Neural crest cell (in vitro differentiated cells): ENCODE measurements at places on chromosomes 5 and 9. TPM values are rescaled to one million over a fixed set of nuclear protein-coding genes. Genes with fewer than 3 reads are reported as not detected.

The PCDHGA3 gene
- total RNA-seq = 0.16 and 0.33 TPM in 2 replicates

The ZBTB5 gene
- total RNA-seq = 21.6 and 22.9 TPM in 2 replicates

DNA sequence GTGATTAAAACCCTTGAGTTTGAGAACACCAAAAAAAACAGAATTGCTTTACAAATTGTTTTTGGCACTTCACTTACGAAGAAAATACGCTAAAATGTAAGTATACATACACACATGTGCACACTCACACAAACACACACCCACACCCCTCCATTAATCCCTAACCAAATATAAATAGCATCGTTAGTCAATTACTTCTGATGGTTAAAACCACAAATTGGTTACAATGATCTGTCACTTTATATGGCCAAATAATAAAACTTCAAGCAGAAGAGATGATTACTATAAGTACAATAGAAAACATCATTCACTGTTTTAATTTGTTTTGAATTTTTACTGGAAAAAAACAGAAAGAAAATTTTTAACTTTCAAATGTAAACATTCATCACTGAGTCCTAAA lies 103.5 kb downstream of the NFIB start:
- no peak for DNase-seq

DNA sequence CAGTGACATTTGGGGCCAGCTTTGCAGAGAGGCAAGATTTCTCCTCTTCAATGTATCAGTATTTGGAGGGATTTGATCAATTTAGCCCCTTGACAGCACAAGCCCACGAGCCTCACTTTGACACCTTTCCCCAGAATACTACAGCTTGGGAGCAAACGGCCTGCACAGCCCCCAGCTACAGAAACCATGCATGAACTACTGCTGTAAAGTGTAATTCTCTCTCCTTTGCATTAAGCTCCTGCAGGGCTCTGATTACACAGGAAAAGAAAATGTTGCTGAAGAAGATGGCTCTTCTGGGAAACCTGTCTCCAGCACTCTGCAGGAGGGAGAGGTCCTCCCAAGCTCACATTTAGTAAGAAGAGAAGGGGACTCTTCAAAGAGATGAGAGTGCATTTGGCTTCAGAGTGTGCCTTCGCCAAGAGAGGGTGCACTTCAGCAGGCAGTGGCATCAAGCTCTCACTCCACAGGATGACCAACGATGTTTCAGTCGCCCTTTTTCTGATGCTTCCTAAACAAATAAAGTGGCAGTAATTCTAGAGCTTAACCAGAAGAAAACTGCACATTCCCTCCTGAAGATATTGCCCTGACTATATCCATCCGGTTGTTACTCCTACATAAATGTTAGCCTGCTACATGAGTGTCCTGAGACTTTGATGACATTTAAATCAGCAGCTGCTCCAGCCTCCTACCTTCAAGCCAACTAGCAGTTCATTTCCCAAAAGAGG lies 272.2 kb downstream of the AUH start:
- DNase-seq = no peak

DNA sequence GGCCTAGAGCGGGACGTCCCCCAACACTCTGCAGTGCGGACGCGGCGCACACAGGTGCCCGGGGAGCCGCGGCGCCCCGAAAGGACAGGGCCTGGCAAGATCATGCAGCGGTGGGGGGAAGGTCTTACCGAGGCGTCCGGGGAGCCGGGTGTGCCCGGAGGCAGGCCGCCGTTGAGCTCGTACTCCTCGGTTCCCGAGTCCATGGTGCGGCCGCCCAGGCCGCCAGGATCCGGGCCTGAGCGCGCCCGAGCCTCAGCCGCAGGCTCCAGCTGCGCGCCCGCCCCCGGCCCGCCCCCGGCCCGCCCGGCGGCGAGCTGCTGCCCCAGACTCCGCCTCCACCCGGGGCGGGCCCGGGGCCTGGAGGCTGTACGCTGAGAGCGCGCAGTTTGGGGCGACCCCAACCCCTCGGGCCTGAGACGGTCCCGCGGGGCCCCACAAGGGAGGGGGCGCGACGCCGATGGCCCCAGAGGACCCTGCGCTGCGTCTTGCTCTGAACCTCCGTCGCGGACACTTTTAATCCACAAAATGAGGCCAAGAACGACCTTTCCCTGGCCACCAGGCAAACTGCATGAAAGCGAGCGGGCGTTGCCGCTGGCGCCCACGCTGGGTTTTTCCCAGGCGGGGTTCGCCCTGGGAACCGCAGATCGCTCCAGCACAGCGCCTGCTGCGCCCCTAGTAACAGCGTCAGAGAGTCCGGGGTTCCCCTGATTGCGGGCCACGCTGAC lies at the start of gene NINJ1:
Gene NINJ1, minus strand, starts transcription at position 237 of the 725 bp plus-strand sequence. Its CDS starts 34 bp downstream, at position 203.
- DNase-seq = peak; percentile 43

DNA sequence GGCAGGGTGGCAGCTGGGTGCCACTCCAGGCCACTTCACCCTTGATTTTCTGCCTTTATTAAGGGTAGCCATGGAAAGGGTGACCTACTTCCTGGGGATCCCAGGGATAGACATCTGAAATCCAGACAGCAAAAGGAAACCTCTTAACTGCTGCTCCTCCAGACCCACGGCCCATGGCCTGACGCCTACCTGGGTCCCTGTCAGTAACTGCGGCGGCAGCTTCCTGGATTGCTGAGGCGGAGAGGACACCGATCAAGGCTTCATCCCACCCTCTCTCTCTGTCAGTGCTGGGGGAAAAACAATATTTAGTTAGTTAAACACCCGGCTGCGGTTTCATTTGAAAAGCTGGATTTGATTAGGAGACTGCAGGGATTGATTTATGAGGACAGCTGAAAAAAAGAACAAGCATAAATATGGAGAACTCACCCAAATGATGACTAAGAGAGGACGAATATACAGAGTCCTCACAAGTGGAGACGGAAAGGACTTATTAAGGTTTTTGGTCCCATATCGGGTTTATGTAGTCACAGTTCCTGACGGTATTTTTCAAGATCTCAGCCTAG lies 158.7 kb upstream of the KLF4 start:
- DNase-seq = no peak

DNA sequence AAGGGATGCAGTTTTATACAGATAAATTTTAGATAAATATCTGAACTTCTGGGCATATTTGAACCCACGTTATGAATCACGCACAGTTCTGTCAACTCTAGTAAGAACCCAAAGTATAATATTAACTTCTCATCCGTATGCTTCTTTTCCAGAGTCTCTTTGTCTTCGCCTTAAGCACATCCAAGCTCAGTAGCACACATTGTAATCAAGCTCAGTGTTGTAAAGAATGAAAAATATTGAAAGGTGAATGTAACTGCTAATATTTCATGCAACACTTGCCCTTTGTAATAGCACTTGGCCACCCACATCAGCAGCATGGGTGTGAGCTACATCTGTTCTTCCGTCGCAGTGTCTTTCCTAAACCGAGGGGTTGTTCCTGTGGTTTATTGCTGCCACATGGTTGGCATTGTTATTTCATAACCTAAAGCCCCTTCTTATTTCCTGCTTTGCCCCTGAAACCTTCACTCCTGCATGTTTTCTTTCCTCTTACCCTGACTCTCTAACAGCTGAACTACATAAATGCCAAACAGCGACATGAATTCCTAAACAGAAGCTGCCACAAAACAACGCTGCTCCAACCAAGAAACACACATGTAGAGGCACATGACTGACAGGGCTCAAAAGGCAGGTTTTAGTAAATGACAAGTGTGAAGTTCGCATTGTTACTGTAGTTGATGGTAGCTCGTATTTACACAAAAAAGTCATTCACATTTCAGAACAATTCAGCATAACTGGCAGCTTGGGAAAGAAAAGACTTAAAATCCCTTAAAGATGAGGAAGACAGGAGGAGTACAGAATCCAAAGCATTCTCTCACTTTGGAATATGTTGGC lies 190.1 kb upstream of the MEF2C start:
- no peak for DNase-seq

GRCh38 chr9:118290116-118290515 lies 585.9 kb downstream of the TLR4 start:
- no peak for DNase-seq
